ENCODE measurements at places on chromosomes 7 and 10.

DNA sequence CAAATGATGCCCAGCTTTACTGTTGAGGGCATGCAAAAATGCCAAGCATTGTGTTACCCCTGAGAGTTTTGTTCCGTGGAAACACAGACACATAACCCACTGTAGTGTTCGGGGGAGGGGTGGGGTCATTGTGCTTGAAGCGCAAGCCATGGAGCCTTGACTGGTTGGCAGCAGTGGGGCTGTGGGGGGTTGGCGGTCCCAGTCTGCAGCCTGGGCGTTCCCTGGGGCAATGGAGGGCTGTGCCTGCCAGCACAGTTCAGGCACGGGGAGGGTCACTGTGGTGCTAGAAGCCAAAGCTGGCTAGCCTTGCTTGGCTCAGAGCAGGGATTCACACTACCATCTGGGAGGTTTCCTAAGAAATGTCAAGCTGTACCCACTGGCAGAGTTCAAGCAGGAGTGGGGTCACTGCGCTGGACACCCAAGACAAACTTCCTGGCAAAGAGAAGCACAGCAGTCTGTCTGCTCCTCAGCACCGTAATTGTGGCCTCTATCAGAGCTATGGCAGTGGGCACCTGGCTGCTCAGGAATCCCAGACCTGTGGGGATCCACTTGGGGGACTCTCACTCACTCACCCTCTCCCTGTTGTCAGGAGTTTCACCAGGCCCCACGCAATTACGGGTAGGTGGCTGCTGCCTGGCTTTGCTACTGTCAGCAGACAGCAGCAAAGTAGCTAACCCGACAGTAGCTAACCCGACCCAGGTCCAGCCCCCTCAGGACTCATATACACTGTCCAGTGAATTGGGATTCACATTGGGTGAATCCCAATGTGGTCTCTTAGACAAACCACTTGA is 292.4 kb downstream of the ZWINT start:
- H3K4me3 ChIP-seq = no peak overlapping the region
- H3K4me1 ChIP-seq = no peaks in the 10 kb centered on the region
- H3K27me3 ChIP-seq = no peaks in the 10 kb centered on the region

DNA sequence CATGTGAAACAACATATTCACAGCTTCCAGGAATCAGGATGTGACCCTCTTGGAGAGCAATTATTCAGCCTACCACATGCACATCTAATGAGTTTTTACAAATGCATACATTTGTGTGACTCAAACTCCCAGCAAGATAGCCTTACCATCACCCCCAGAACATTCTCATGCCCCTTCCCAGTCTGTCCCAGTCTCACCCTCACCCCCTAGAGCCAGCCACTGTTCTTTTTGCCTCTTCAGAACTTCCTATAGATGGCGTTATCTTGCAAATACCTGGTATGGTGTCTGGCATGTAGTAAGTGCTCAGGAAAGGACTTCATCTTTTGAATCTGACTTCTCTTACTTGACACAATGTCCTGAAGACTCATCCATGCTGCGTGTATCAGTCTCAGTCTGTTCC is 23.9 kb upstream of the AOC1 start:
- H3K27ac ChIP-seq = no peak overlapping the region
- no peak overlapping the region for H3K4me3 ChIP-seq
- no peaks in the 10 kb centered on the region for H3K27me3 ChIP-seq
- H3K36me3 ChIP-seq = no peaks in the 10 kb centered on the region

DNA sequence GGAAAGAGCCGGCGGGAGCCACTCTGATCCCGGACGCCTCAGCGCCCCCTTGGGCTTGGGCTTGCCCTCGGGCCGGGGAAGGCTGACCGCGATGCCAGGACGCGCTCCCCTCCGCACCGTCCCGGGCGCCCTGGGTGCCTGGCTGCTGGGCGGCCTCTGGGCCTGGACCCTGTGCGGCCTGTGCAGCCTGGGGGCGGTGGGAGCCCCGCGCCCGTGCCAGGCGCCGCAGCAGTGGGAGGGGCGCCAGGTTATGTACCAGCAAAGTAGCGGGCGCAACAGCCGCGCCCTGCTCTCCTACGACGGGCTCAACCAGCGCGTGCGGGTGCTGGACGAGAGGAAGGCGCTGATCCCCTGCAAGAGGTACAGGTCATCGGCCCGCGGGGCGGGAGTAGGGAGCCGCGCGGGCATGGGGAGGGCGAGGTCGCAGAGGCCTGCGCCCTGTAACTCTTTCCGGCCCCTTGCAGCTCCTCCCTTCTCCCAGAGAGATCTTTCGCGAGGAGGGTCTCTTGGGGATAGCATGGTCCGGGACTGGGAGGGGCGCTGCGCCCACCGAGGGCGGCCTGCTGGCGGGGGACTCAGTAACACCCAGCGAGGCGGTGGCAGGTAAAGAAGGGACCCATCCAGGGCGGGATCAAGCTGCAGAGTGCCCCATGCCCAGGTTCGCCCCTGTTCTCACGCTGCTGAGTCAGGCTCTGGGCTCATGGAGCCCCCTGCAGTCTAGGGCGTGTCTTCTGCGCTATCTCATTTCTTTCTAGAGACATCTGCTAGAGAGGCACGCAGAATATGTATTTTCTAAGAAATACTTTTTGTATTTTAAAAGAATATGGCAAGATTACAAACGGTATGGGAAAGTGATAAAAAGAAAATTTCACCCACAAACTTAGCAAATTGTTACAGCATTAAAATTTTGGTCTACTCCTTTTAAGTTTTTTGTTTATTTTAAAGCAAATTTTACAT is 687 bp downstream of the EPDR1 start:
- DNase-seq = peak; percentile 79
- peak overlapping the region; percentile 80 for H3K4me3 ChIP-seq
- H3K4me1 ChIP-seq = no peaks in the 10 kb centered on the region
- H3K27me3 ChIP-seq = no peaks in the 10 kb centered on the region
- H3K27ac ChIP-seq = peak overlapping the region; percentile 86
- no peaks in the 10 kb centered on the region for H3K36me3 ChIP-seq

DNA sequence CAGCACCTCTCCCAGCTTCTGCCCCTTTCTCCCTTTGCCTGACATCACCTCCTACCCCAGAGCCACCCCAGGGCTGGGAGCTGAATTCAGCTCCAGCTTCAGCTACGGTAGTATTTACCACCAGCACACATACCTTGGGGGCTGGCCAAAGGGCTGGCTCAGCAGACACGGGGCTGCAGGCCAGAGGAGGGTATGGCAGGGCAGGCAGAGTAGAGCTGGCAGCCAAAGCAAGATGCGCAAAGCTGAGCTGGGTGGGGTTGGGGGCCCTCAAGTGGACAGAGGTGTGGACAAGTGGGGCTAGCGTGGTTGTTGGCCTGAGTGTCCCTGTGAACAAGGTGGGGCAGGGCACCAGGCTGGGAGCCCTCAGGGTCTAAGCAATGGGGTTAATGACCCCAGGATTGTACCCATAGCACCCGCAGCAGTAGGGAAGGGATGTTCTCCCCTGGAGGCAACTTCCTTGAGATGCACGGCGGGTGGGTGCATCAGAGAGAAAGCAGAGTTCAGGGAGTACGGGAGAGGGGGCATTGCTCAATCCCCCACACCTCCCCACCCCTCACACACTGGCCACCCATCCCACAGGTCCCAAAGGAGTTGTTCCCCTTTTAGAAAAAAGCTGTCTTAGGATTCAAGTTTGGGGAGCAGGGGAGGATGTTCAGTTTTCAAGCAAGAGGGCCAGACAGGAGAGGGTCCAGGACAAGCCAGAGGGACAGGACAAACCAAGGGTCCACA is 8.0 kb downstream of the VSIR start:
- no peak for DNase-seq
- no peak overlapping the region for H3K4me3 ChIP-seq
- H3K27ac ChIP-seq = no peak overlapping the region
- peaks cover 39% of the 10 kb centered on the region for H3K4me1 ChIP-seq

GRCh38 chr7:77360104-77360503 is 56.0 kb downstream of the GSAP start:
- no peaks in the 10 kb centered on the region for H3K36me3 ChIP-seq
- H3K27ac ChIP-seq = no peak overlapping the region
- no peak for DNase-seq
- no peak overlapping the region for H3K4me3 ChIP-seq
- H3K4me1 ChIP-seq = no peaks in the 10 kb centered on the region

DNA sequence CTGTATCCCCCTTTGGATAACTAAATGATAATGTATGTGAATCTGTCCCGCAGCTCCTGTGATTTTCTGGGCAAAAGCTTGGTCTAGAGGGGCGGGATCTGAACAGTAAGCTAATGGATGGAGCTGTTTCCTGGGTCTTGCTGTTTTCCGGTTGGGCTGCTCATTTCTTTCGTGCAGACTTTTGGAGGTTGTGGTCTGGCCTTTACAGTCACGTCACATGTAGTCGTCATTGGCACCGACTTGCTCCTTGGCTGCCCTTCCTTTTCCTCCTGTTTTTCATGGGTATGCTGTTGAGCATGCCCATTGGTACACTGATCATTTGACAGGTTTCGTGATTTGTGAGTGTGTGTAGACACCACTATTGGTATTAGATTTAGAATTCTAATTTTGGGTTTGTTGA is 2.0 kb downstream of the FBH1 start:
- DNase-seq = no peak
- H3K36me3 ChIP-seq = no peaks in the 10 kb centered on the region
- no peak overlapping the region for H3K4me3 ChIP-seq
- H3K4me1 ChIP-seq = peaks cover 51% of the 10 kb centered on the region

- no peak overlapping the region for H3K4me3 ChIP-seq
- H3K4me1 ChIP-seq = no peaks in the 10 kb centered on the region
- H3K27ac ChIP-seq = no peak overlapping the region
- no peaks in the 10 kb centered on the region for H3K27me3 ChIP-seq
Measured at GRCh38 chr10:27695088-27695487, 50.5 kb downstream of the MKX start.

DNA sequence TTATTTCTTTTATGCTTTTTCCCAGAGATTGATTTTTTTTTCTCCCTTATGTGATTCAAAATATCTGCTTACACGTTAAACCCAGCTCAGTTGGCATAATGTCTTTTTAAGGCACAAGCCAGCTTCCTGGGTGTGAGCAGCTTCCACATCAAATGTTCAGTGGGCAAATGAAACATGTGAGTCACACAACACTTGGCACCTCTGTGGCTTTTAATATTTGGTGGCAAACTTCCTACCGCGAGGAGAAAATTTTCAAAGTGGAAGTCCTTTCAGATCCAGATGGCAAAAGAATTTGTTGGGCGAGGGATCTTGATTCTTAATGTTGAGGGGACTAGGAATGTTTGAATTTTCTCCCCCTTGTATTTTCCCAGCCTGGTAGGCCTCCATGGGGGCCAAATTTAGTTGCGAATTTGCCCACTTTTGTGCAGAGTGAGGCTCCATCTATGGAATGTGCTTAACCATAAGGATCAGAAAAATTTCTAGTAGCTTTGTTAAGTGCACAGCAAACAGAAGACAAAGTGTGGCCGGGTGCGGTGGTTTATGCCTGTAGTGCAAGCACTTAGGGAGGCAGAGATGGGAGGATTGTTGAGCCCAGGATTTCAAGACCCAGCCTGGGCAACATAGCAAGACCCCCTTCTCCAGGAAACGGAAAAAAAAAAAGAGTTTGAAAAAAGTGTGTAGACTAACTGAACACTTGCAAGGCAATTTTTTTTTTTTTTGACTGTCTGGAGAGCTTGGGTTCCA is 31.0 kb downstream of the CUX1 start:
- DNase-seq = no peak
- no peaks in the 10 kb centered on the region for H3K36me3 ChIP-seq
- no peak overlapping the region for H3K4me3 ChIP-seq
- no peaks in the 10 kb centered on the region for H3K27me3 ChIP-seq
- H3K27ac ChIP-seq = no peak overlapping the region

DNA sequence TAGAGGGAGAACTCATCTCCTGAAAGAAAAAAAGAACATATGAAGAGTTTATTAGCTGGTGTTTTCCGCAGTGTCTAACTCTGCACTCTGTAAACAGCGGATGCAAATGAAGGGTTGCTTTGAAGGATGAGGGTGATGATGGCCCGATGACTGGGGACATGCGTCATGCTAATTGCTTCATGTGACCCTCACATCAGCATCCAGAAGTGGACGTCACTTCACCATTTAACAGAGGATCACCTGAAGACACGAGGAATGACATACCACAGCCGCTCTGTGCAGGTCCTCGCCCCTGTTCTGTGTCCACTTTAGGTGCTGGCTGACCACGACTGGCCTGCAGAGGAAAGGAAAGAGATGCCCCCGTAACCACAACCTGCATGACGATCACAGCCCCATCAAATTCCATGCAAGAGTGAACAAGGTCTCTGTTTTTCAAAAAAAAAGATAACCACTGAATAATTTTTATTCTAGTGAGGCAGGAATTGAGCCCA is 82.9 kb downstream of the KLF6 start:
- no peak overlapping the region for H3K27ac ChIP-seq
- no peak overlapping the region for H3K4me3 ChIP-seq
- no peaks in the 10 kb centered on the region for H3K4me1 ChIP-seq
- DNase-seq = no peak
- no peaks in the 10 kb centered on the region for H3K36me3 ChIP-seq

DNA sequence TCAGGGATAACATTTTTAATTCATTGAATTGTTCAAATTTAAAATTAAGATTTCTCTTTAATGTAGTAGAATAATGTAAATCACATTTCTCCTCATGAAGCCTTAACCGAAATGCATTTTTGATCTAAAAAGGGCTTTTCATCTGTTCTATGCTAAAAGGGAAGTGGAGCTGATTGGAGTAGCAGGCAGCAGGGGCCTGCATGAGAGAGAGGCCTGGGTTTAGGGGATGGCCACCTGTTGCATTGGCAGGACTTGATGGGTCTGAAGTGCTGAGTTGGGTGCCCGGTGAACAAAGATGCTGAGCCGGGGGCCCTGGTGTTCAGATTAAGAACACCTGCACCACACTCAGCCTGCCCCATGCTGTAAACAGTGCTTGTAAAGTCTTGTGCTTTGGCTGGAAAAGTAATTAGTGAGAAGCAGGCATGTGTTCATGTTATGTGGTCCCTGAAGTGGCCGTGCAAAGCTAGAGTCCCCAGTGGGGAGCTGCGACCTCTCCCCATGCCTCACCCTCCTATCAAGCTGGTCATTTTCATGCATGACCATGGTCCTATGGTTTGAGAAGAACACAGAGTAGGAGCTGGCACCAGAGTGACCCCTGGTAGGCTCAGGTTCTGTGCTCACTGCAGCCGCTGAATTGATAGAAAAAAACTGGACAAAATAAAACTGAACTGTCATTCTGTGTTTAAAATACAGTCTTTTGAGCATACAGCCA is 124.3 kb downstream of the ADCY1 start:
- DNase-seq = peak; percentile 5
- no peaks in the 10 kb centered on the region for H3K27me3 ChIP-seq
- no peaks in the 10 kb centered on the region for H3K4me1 ChIP-seq
- no peaks in the 10 kb centered on the region for H3K36me3 ChIP-seq
- H3K4me3 ChIP-seq = no peak overlapping the region

DNA sequence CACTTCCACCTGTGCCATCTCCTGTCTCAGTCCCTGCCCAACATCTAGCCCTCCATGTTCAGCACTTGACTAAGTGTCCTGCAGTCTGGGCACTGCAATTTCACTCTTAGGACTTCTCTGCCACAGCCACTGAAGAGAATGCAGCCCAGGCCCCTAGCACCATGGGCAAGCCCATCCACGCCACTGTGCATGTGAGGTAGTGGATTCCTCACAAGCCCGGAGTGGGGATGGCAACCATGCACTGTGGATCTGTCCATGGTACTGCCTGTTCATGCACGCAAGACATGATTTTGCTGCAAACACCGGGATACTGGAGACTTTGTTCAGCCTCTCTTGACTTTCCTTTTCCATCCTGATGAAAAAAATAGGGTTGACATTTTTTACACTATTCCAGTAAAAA is 12.3 kb downstream of the DDC start:
- H3K27ac ChIP-seq = no peak overlapping the region
- peak; percentile 38 for DNase-seq
- no peaks in the 10 kb centered on the region for H3K36me3 ChIP-seq
- no peaks in the 10 kb centered on the region for H3K4me1 ChIP-seq

GRCh38 chr10:60816628-60817397 is 38.5 kb downstream of the CDK1 start:
- peaks cover 2% of the 10 kb centered on the region for H3K4me1 ChIP-seq
- H3K36me3 ChIP-seq = no peaks in the 10 kb centered on the region
- H3K27ac ChIP-seq = peak overlapping the region; percentile 9
